CD8-positive, alpha-beta memory T cell (primary cell): ENCODE measurements at places on chromosomes 5 and 9.

GRCh38 chr5:81604193-81604592, 146.7 kb downstream of the SSBP2 start:
- no peak for DNase-seq

- peak; percentile 30 for DNase-seq
Observed at GRCh38 chr5:65021527-65022226, 252.9 kb downstream of the CWC27 start.

- no peak for DNase-seq
Observed at GRCh38 chr5:88736494-88736893, 146.5 kb downstream of the MEF2C start.

DNA sequence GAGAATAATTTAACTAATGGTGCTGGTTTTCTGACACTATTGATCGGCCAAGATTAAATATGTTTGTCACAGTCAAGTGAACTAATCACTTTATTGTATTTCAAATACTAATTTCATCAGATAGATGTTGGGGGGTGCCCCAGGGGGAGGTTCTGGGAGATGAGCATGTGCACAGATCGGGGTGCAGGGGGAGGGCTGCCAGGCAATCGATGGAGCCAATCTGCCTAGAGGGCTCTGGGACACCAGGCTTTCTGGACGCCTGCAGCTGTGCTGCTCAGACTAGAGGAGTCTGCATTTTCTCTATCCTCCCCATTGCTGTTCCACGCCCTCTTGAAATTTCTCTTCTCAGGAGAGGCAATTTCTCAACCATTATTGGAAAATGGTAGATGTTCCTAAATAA, 100.0 kb upstream of the ALDH1B1 start:
- DNase-seq, result no peak

DNA sequence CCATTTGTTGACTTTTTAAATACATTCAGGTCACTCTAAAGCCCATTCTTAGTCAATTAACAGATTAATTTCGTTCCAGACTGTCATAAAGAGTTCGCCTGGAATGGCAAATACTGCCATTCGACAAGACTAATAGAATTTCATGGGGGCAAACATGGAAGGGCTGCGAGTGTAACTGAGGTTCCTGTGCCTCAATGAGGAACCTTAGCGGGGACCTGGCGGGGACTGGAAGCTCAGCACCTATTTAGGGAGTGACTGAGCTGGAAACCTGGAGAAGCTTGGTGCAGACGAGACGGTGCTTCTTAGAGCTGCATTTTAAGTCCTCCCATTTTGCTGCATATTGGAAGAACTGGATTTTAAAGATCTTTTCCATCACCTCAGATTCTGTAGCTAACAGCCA, 3.4 kb downstream of the VCAN start:
- DNase-seq, result no peak

GRCh38 chr9:6302417-6302816, 25.8 kb upstream of the TPD52L3 start:
- no peak for DNase-seq

- no peak for DNase-seq
Observed at GRCh38 chr9:88889386-88889785, 101.9 kb upstream of the S1PR3 start.

DNA sequence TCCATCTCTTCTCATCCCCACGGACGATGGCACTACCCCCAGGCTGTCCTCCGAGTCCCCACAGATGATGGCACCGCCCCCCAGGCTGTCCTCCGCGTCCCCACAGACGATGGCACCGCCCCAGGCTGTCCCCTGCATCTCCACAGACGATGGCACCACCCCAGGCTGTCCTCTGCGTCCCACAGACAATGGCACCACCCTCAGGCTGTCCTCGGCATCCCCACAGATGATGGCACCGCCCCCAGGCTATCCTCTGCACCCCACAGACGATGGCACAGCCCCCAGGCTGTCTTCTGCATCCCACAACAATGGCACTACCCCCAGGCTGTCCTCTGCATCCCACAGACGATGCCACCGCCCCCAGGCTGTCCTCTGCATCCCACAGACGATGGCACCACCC, 57.4 kb upstream of the PTCH1 start:
- DNase-seq, result peak; percentile 17

GRCh38 chr5:179749857-179750508, 17.4 kb downstream of the MAML1 start:
- no peak for DNase-seq

DNA sequence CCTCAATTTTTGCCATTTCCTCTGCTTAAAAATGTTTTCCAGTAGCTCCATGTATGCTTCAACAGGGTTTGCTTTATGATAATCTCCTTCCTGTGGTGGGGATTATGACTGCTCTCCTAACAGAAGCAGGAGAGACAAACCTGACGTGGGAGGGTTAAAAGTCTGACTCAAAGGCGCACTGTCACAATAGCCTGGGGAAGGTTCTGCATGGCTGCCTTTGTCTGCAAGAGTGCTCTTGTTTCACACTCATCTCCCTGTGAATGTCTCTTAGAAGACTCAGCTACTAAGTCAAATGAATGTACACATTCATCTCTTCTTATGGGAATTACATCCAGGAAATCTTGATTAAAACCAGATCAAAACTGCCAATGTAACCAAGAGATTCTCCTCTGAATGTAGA, 90.9 kb upstream of the MTAP start:
- DNase-seq, result no peak

DNA sequence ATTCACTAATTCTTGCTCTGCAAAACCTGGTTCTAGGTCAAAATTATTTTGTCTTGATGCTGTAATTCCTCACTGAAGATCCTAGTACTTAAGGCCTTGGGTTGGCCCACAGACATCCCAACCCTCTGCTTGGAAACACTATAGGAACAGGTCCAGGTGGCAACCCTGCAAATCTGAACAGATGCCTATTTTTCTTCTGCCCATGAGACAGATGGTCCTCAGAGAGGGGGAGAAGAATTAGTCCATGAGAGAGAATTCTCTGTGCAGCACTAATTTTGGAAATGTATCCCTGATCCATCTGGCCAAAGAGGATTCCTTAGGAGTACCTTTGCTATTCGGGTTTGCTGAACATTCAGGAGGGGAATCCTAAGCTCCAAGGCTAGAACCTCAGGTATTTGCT, 156.3 kb downstream of the ELAVL2 start:
- no peak for DNase-seq

GRCh38 chr9:83964973-83965349, 15.1 kb downstream of the HNRNPK start:
- no peak for DNase-seq

GRCh38 chr5:32833127-32833526, 122.0 kb downstream of the NPR3 start:
- no peak for DNase-seq

DNA sequence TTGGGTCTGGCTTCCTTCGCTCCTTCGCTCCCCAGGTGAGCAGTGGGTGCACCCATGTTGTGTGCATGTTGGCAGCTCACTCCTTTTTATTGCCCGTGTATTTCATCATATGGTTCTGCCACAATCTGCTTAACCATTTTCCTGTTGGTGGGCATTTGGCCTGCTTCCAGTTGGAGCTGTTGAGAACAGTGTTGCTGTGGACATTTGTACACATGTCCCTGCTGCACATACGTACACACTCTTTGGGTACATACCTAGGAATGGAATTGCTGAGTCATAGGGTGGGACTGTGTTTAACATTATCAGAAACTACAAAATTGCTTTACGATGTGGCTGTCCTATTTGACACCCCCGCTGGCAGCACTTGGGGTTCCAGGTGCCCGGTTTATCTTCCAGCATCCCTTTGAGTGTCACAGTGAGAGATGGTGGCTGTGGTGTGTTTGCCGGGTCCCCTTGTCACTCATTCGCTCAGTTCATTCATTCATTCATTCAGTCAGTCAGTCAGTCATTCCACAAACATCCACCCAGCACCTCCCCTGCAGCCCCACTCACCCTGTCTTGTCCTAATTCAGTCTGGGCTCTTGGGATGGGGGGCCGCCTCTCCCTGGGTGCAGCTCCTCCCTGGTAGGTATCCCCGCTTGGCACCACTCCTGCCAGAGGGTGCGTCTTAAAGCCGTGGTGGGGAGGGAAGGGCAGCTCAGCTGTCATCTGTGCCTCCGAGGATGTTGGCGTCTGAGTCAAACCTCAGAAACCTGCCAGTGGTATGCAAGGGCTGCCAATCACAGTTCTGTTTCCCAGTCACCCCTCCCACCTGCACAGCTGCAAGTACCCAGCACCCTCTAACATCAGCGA, 7.9 kb upstream of the FIBCD1 start:
- DNase-seq, result no peak

- DNase-seq, result no peak
Observed at GRCh38 chr5:169460896-169461295, 122.7 kb upstream of the SPDL1 start.

DNA sequence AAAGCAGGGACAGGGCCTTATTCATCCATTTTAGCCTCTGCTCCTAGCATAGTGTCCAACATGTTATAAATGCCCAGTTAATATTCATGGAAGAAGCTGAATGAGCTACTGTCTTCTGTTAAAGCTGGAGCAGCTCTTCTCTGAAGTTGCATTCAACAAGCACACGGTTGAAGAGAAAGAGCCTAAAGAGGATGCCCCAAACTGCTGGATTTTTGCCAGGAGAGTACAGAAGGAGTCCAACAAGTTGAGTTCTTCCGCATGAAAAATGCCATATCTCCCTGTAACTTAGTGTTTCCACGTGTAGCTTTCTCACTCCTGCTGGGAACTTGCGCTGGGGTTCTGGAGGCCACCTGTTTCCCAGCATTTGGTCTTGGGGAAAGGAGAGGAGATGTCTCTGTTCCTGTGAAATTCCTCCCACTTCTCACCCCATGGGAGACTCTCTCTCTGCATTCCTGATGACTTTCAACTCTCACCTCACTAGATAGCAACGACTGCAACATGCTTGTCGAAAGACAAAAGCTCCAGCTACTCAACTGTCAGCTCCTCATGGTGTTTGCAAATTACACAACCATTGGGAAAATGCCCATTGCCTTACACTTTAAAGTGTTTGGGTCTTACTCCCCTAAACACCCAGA, 122.8 kb downstream of the KIF4B start:
- DNase-seq, result no peak

- no peak for DNase-seq
Observed at GRCh38 chr9:71895117-71895516, 15.9 kb downstream of the ABHD17B start.

GRCh38 chr5:141354900-141355469, at the start of gene PCDHGA4:
TSS of gene PCDHGA4 (plus strand) at chr5:141355021. CDS start at chr5:141355108, 87 bp downstream.
- no peak for DNase-seq

DNA sequence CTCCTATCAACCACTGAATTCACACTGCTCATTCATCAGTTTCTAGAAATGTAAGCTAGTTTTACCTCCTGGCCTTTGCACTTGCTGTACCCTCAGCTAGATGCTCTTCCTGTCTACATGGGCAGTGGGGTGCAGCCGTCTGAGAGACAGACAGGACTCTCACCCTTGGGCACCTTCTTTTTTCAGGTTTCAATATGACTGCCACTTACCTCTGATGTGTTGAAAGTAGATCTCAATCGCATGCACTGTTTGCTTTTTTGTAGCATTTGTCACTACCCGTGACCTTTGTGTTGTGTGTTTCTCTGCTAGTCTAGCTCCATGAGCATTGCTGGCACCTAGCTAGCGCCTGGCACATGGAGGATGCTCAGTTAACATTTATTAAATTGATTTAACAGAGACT, 403.1 kb upstream of the TRPC7 start:
- no peak for DNase-seq

DNA sequence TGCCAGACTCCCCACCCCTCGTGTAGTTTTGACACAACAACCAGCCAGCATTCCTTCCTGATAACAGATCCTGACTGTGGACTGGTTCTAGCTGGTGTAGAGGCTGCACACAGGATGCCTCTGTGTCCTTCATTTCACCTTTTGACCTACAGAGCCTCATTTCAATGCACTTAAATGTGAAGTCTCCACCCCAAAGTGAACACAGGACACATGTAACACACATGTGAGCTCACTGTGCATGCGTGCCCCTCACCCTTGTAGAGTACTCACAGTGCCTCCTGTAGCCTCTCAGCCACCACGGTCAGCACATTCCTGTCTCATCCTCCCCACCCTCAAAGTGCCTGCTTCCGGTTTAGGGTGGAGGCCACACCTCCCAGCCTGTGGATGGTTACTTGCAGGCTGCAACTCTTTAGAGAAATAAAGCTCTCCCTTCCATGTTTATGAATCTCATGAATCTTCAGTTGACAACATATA, 11.6 kb upstream of the NKD2 start:
- DNase-seq, result no peak

GRCh38 chr9:128120741-128121465, 6.6 kb downstream of the PTGES2 start:
- no peak for DNase-seq

GRCh38 chr9:22124263-22125011, 115.3 kb upstream of the CDKN2B start:
- DNase-seq, result no peak

DNA sequence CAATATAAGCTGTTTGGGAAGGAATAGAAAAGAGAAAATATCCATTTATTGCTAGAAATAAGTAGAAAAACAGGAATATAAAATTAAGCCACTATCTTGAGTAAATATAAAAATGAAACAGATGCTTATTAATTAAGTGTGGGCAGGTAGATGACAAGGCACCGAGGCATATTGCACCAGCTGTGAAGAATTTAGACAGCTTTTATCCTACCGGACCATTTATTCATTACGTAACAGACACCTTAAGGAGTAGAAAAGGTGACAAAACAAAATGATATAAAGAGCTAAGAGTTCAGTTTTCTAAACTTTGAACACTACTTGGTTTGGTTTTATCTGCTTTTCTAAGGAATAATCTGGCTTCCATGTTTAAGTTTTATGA, 404.1 kb downstream of the PTPRD start:
- DNase-seq, result no peak

DNA sequence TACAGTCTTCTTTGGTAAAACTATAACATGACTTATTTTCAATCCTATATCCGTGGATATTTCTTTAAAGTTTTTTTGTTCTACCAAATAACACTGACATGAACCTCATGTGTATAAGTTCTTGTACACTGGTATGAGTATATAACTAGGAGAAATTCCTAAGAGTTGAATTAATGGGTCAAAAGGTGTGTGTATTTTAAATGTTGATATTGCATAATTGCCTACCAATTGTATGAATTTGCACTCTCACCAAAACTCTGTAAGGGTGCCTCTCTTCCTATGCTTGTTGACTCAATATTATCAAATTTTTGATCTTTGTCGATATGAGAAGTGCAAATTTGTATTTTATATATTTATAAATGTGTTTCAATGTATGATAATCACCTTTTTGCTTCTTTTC, 22.9 kb upstream of the CCL21 start:
- DNase-seq, result no peak

GRCh38 chr5:179905161-179905560, 2.5 kb downstream of the TBC1D9B start:
- no peak for DNase-seq

DNA sequence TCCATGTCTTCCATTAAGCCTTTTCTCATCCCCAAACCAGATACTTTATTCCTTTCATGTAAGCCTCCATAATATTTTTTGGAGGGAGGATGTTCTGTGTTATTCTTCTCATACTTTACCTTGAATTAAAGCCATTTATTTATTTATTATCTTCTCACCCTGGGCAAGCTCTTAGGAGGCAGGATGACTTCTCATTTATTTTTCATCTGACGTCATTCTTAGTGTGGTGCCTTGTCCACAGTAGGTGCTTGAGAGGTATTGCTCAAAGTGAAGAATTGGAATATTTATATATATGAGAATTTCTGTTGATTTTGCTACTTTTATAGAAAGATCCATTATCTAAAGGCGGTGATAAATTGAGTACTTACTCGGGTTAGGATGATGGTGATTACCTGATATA, 458.3 kb upstream of the ACTBL2 start:
- no peak for DNase-seq
